ENCODE measurements at places on chromosomes 12 and 14.

- no peak for DNase-seq
These were observed 79.0 kb downstream of the PLCZ1 start for GRCh38 chr12:18658829-18659228.

- DNase-seq = no peak
These were observed 45.7 kb upstream of the CPM start for GRCh38 chr12:68978678-68979077.

DNA sequence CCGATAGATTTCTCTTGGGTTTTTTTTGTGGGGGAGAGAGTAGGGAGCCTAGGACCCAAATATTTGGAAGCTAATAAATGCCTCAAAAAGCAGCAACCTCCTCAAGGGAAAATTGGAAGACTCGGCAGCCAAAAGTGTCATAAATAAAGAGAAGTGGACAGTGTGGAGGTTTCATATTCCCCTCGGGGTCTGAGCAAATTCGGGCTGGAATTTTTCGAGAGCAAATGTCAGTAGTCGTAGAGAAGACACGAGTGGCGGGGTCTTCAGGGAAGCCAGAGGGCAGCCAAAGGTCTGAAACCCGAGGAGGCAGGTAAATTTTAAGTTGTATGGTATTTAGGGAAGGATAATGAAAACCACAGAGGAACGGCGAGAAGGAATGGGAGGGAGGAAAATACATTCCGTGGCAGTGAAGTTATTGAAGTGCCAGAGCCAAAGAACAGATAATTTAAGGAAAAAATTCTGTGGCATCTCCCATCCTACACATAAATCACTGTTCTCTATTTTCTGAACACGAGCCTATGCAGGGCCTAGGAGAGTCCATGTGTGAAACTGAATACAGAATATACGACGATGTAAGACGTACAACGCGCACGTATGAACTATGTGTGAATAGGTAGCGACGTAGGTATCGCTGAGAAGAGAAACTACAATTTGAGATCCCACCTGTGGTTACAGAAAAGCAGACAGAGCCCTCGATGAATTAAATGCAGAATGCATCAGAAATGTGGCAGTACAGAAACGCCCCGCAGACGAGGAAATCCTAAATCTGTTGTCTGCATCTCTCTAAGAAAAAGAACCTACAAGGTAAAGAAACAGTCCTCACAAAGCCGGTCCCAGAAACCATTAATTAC, 12.9 kb downstream of the BCL11B start:
- DNase-seq = no peak

DNA sequence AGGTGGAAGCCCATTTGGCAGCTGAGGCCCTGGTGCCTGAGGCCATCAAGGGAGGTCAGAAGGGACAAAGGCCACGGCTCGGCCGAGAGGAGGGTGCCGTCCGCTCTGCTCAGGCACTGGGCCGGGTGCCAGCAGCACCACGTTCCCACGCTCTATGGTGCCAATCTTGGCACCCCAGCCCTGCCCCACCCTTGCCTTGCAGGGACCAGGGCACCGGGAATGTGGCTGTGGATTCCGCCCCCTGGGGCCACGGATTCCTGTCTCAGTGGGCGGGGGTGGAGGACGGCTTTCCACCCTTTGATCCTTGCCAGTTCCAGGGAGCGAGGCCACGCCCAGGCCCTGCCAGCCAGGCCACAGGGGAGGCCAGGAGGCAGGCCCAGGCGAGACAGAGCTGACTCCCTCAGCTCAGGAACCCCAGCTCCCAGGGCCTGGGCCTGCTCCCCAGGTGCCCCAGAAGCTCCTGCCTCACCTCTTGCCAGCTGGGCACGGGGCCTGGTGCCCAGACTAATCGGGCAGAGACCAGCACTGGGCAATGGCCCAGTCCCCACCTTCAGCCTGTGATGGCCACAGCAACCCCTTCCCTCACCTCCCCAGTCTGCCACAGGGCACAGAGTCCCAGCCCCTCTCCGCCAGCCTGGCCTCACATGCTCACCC, 26.4 kb upstream of the GPR132 start:
- no peak for DNase-seq

DNA sequence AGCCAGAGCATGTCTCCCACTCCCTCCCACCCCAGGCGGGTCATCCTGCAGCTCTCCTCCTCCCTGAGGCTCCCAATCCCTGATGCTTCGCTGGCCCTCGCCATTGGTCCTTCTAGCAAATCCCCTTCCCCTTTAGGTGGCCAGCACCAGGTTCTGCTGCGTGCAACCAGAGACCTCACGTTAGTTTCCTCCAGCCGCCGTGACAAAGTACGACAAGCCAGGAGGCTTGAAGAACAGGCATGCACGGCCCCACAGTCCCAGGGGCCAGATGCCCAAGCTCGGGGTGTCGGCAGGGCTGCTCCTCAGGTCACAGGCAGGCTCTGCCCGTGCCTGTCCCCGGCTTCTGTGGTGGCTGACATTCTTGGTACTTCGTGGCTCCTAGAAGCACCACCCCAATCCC, 95.8 kb downstream of the RIMBP2 start:
- no peak for DNase-seq

GRCh38 chr12:62032870-62033269, 227.3 kb upstream of the USP15 start:
- DNase-seq = no peak

GRCh38 chr12:124461851-124462623, 105.4 kb downstream of the NCOR2 start:
- DNase-seq = no peak

GRCh38 chr14:52885230-52885629, 65.6 kb downstream of the FERMT2 start:
- no peak for DNase-seq

DNA sequence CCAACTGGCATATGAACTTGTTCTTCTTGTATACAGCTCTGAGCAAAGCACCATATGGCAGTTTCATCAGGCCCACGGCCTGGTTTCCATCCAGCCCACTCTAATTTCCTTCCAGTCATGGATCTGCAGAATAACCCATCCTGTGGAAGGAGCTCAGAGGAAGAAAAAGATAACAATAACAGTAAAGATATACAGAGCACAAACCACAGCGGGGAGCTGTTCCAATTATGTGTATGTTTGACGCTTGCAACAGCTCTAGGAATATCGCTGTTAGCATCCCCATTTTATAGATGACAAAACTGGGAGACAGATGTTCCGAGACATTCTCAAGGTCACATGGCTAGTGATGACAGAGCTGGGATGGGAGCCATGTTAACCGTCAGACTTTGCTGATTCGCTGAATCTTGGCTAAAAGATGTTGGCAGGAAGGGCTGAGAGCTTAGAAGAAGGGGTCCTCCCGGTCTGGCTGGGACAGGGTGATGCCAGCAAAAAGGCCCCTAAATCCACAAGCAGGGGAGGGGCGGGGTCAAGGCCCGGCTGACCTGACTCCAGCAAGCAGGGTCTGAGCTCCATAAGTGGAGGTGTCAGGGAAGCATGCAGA, 34.4 kb upstream of the CIPC start:
- DNase-seq = no peak

DNA sequence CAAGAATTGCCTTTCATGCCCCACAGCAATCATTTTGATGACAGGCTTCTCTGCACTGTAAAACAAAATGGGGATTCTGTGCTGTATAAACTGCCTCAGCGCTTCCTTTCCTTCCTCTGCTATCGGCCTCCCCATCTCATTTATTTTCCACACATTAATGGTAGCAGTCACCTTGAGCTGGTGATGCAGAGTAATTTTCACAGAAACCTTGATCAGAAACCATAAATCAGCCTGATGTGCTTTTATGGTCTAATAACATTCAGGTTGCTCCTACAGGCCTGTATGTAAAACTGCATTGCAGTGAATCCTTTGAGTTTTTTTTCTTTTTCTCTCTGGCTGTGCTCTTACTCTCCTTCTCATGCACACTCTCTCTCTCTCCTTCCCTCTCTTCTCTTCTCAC, 578.4 kb upstream of the STXBP6 start:
- DNase-seq = no peak

DNA sequence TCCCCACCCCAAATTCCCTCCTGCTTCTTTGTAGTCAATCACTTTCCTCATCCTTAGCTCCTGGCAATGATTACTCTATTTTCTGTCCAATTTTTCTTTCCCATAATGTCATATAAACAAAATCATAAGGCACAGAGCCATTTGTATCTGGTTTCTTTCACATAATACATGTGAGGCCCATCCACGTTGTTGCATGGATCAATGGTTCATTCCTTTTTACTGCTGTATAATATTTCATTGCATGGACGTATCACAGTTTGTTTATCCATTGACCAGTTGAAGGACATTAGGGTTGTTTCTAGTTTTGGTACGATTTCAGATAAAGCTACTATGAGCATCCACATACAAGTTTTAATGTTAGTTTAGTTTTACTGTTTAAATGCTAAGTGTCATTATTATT, 13.7 kb upstream of the MED13L start:
- DNase-seq = no peak

GRCh38 chr12:105524961-105525360, 194.5 kb downstream of the C12orf75 start:
- no peak for DNase-seq

Data from activated CD4-positive, alpha-beta T cell treated with anti-CD3 and anti-CD28 coated beads, Interleukin-2, amount 50 U/mL, for 1 hour (primary cell).